Stimulated activated CD8-positive, alpha-beta memory T cell treated with anti-CD3 and anti-CD28 coated beads, Interleukin-7, amount 100 ng/mL, for 24 hours (primary cell): ENCODE measurements at places on chromosomes 1 and 21.

DNA sequence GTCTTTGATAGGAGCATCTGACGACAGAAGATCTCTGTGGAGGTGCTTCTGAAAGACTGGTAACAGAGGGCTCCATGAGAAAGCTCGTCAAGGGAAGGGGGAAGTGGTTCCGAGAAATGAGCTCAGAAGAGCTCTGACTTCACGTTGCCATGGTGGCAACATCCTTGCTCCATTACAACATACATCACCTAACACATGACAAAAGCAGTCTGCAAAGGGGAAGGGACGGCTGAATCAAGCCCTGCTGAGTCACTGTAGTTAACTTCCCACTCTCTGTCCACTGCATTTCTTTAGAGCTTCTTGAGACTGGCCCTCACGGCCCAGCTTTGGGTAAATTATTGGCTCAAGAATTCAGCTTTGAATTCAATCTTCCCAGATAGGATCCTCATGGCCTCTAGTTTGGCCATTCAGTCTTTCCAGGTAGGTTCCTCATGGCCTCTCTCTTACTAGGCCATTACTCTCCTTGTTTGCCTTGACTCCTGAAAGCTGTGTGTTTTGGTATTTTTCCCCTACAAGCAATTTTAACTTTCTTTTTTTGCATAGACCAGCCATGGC is 88.0 kb upstream of the ZNF648 start:
- no peak for DNase-seq

- DNase-seq: no peak
Measured at GRCh38 chr1:116997636-116998035, 3.9 kb upstream of the CD101 start.

DNA sequence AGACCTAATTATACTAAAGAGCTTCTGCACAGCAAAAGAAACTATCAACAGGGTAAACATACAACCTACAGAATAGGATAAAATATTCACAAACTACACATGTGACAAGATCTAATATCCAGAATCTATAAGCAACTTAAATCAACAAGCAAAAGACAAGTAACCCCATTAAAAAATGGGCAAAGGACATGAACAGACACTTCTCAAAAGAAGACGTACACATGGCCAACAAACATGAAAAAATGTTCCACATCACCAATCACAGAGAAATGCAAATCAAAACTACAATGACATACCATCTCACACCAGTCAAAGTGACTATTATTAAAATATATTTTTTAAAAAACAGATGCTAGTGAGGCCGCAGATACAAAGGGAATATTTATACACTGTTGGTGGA is 99.8 kb downstream of the FAF1 start:
- no peak for DNase-seq

DNA sequence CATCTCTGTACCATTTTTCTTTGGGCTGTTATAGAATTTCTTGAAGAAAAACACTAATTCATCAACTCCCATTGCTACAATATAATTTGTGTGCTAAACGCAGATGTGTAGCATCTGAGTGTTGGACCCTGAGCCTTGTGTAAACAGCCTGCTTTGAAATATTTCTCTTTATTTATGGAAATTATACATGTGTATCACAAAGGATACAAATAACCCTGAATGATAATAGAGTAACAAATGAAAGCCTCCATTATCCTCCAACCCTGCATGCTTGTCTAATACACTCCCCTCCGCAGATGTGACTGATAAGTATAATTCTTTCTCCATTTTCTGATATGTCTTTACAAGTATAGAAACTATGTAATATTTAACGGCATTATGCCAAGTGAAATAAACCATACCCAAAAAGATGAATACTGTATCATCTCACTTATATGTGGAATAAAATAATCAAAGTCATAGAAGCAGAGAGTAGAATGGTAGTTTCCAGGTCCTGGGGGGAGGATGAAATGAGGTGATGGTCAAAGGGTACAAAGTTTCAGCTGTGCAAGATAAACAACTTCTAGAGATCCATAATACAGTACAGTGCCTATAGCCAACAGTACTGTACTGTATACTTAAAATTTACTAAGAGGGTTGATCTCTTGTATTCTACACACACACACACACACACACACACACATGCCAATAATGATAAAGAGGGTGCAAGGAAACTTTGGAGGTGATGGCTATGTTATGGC is 2.8 kb upstream of the ADAM30 start:
- no peak for DNase-seq

GRCh38 chr21:15667010-15667409 is 62.8 kb upstream of the USP25 start:
- no peak for DNase-seq

- DNase-seq: no peak
Measured at GRCh38 chr1:204256531-204256930, 42.7 kb upstream of the GOLT1A start.

DNA sequence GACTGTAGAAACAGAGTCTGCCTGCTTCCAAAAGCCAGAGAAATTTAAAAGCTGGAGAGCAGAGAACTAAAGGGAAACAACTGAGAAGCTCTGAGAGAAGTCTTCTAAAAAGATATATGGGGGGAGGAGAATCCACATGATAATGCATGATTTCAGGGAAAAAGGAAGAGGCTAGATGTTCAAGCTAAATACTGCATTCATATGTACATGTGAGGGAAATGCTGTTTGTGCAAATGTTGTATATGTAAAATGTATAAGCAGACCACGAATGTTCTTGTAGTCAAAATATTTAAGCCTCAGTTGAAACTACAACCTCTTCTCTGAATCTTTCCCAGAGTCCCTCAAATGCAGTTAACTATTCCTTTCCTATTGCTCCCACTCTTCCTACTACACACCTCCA is 79.2 kb downstream of the AKT3 start:
- DNase-seq: no peak

DNA sequence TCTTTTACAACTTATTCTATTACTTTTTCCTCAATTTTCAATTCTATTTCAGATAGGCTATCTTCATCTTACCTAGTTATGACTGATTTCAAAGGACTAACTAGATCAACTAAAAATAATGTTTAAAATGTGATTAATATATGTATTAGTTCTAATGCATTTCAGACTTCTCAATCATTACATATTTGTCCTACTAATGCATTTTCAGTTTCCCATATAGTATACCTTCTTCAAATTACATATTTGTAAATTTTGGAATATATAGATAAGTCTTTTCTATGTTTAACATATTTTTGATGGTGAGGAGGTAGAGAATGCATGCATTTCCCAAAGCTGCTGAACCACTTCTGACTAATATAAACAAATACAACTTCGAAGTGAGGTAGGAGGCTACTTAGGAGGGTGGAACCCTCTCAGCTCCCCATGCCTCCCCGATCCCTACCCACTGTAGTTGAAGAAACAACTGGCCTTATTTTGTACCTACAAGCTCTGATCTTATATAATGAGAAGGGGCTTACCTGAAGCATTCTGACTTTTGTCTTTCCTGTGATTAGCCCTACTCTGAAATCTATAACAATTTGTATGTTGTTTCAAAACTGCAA is 1.7 kb downstream of the TRMT1L start:
- DNase-seq: no peak

DNA sequence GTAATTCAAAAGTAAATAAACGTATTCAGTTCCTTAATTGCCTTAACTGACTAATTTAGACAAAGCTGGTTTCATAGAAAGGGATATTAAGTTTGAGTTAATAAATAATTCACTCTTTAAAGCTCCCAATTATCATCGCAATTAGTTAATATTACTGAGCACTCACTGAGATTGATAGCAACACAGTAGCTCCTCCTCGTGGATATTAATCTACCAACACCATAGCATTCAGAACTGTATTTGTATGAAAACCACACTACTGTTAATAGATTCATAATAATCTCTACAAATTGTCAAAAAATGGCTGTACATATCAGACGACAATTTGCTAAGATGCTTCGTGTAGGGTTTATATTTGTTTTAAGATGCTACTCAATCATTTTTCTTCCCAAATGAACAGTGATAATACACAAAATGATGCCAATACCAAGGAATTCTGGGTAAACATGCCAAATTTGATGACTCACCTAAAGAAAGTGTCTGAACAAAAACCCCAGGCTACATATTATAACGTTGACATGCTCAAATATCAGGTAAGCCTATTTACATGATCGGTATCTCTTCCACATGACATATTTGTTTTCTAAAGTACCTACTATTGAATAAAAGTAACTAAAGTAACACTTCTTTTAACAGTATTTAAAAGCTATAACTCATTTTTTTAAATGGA is 18.8 kb upstream of the DYNLT5 start:
- no peak for DNase-seq

DNA sequence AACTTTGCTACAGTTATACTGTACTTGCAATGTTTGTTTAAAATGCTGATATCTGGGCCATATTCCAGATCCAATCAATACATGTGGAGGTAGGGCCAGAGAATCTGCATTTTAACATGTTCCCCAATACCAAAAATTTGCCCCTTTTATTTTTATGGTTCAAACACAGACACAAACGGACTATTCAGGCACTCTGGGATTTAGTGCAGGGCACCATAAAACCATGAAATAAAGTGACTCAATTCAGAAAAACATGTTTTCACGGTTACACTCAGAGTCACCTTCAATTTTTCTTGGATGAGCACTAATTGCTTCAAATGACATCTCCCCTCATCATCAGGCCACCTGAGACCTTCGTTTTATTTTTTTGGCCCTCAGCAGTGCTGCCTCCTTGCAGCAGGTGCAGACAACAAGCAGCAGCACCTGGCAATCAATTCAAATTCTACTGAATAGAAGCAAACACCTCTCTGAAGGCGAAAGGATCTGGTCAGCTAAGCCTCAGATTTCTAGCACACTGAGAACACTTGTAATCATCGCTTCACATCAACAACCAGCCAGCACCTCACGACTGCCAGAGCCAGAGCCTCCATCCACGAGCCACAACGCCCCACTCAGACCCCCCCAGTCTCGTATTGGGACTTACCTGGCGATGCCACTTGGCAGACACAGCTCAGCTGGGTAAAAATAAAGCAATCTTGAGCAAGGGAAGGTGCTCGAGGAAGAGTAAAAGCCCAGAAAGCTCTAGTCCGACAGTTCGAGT is 1.1 kb downstream of the ERO1B start:
- no peak for DNase-seq

- DNase-seq: no peak
Measured at GRCh38 chr1:63148825-63149645, 173.3 kb upstream of the FOXD3 start.

GRCh38 chr1:56148326-56149193 is 430.8 kb downstream of the PLPP3 start:
- no peak for DNase-seq

DNA sequence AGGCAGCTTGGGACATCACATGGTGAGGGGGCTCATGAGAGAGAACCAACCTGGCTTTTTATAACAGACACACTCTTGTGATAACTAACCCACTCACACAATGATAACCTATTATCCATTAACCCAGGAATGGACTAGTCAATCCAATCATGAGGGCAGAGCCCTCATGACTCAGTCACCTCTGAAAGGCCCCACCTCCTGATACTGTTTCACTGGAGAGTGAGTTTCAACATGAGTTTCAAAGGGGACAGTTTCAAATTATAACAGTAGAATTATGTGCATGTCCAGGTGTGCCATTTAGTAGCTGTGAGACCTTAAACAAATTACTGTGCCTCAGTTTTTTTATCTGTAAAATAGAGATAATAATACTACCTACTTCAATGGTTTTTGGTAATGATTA is 47.6 kb upstream of the PPP2R5A start:
- DNase-seq: no peak

- no peak for DNase-seq
Measured at GRCh38 chr1:175845985-175846384, 102.6 kb upstream of the TNR start.

GRCh38 chr1:151056149-151056548 is 3.3 kb downstream of the CDC42SE1 start:
- no peak for DNase-seq

- DNase-seq: no peak
Measured at GRCh38 chr1:233172201-233172600, 123.3 kb downstream of the PCNX2 start.
